Central memory CD8-positive, alpha-beta T cell (primary cell): ENCODE measurements at places on chromosomes 4 and X.

GRCh38 chrX:46777971-46778810 lies 19.3 kb upstream of the SLC9A7 start:
- peaks cover 10% of the 10 kb centered on the region for H3K27me3 ChIP-seq
- no peak overlapping the region for H3K27ac ChIP-seq
- no peaks in the 10 kb centered on the region for H3K4me1 ChIP-seq
- H3K36me3 ChIP-seq: no peaks in the 10 kb centered on the region

DNA sequence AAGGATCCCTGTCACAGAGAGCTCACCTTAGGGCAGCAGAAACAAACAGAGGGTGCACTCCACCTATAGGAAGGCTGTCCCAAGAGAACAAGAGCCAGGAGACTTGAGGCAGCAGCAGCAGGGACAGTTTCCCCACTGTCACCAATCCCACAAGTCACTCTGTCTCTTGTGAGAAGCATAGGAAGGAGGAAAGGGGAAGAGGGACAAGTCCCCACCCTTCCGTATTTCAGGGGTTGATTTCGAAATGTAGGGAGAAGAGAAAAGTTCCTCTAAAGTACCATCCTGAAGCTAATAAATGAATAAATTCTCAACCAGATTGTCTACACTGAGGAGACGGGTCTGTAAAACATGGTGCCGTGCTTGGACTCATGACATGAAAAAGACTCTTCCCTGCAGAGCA lies 9.5 kb upstream of the TLR8 start:
- H3K4me3 ChIP-seq: no peak overlapping the region
- no peaks in the 10 kb centered on the region for H3K36me3 ChIP-seq
- H3K4me1 ChIP-seq: peaks cover 6% of the 10 kb centered on the region

GRCh38 chr4:158043971-158044618 lies 128.7 kb downstream of the GASK1B start:
- no peak overlapping the region for H3K27ac ChIP-seq
- H3K36me3 ChIP-seq: no peaks in the 10 kb centered on the region
- H3K4me3 ChIP-seq: no peak overlapping the region
- H3K4me1 ChIP-seq: no peaks in the 10 kb centered on the region
- no peaks in the 10 kb centered on the region for H3K27me3 ChIP-seq
- no peak for DNase-seq

- peaks cover 11% of the 10 kb centered on the region for H3K27me3 ChIP-seq
- no peak for DNase-seq
- no peak overlapping the region for H3K4me3 ChIP-seq
- H3K27ac ChIP-seq: no peak overlapping the region
- no peaks in the 10 kb centered on the region for H3K4me1 ChIP-seq
Measured at GRCh38 chr4:140816806-140817510, 60.8 kb upstream of the TBC1D9 start.

- H3K27ac ChIP-seq: no peak overlapping the region
- DNase-seq: no peak
- no peak overlapping the region for H3K4me3 ChIP-seq
- H3K27me3 ChIP-seq: no peaks in the 10 kb centered on the region
- H3K36me3 ChIP-seq: peaks cover 4% of the 10 kb centered on the region
Measured at GRCh38 chr4:139416073-139416673, 37.7 kb upstream of the RAB33B start.

GRCh38 chrX:98646351-98646750 lies 1762.6 kb downstream of the RPA4 start:
- DNase-seq: no peak
- no peaks in the 10 kb centered on the region for H3K27me3 ChIP-seq
- no peaks in the 10 kb centered on the region for H3K4me1 ChIP-seq
- no peak overlapping the region for H3K4me3 ChIP-seq
- H3K27ac ChIP-seq: no peak overlapping the region

GRCh38 chr4:89469930-89470375 lies 162.4 kb upstream of the GPRIN3 start:
- H3K4me1 ChIP-seq: peaks cover 19% of the 10 kb centered on the region
- DNase-seq: no peak
- peaks cover 10% of the 10 kb centered on the region for H3K27me3 ChIP-seq

DNA sequence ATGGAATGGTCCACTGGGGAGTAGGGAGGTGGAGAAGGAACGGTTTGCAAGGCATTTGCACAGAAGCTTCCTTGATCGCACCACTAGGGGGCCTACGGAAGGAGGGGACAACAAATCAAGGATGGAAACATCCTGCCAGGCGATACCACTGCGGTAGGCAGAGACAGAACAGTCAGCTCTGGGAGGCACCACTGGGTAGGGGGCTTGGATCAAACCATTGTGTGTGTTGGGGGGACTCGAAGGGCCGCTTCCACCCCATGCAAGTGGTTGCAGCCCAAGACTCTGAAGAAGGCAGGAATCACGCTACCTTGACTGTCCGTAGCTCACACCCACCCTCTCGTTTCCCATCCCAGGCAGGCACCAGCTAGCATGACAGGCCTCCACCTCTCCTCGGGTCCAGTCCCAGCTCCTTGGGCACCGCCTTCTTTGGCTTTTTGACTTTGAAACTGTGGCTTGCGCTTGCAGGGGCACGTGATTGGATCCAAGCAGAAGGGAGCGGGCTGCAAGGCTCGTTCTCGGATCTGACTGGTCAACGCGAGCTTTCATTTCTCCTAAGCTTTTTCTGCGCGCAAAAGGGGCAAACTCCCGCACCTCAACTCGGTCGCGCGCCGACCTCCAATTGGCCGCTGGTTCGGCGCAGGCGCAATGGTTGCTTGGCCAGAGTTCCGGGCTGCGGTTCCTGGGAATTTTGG lies 28.4 kb downstream of the GAGE1 start:
- H3K27ac ChIP-seq: no peak overlapping the region
- H3K27me3 ChIP-seq: peaks cover 11% of the 10 kb centered on the region
- peak overlapping the region; percentile 57 for H3K4me3 ChIP-seq
- no peaks in the 10 kb centered on the region for H3K4me1 ChIP-seq

DNA sequence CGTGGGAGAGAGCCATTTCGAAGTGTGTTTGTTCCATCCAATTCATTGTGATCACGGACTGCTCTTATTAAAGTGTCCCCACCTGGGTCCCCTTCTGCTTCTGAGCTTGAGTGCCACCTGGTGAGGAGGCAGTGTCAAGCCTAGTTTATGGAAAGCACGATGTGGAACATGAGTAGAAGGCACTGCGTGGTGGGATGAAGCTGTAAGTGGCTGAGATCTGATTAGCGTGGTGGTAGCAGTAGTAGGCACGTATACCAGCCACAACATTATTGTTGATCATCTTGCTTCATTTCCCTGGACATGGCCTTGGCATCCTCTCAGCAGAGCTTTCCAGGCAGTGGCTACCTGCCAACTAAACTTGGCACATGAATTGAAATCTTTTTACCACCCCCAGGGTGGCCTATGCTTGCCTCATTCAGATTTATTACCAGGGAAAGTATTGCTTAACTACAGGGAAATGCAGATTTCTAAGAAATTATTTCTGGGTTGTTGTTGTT lies 46.4 kb downstream of the GPAT3 start:
- no peak overlapping the region for H3K27ac ChIP-seq
- DNase-seq: no peak
- H3K36me3 ChIP-seq: no peaks in the 10 kb centered on the region
- H3K27me3 ChIP-seq: peaks cover 11% of the 10 kb centered on the region
